Body of pancreas (tissue), 4 donors: ENCODE measurements at places on chromosomes 4 and X. TPM values are rescaled to one million over a fixed set of nuclear protein-coding genes. Genes with fewer than 3 reads are reported as not detected.

OCIAD1 gene
- total RNA-seq = 85.4 TPM

SHROOM3 gene
- total RNA-seq = 96.0 TPM

- DNase-seq = no peak
These were observed 12.7 kb downstream of the TMEM185A start for GRCh38 chrX:149618871-149619270.

- no peak for DNase-seq
These were observed 124.6 kb downstream of the DCHS2 start for GRCh38 chr4:154366956-154367355.

SLC2A9 gene
- 8.6 TPM for total RNA-seq

FAM199X gene
- 13.5 TPM for total RNA-seq

XK gene
- 9.6 TPM for total RNA-seq

DNA sequence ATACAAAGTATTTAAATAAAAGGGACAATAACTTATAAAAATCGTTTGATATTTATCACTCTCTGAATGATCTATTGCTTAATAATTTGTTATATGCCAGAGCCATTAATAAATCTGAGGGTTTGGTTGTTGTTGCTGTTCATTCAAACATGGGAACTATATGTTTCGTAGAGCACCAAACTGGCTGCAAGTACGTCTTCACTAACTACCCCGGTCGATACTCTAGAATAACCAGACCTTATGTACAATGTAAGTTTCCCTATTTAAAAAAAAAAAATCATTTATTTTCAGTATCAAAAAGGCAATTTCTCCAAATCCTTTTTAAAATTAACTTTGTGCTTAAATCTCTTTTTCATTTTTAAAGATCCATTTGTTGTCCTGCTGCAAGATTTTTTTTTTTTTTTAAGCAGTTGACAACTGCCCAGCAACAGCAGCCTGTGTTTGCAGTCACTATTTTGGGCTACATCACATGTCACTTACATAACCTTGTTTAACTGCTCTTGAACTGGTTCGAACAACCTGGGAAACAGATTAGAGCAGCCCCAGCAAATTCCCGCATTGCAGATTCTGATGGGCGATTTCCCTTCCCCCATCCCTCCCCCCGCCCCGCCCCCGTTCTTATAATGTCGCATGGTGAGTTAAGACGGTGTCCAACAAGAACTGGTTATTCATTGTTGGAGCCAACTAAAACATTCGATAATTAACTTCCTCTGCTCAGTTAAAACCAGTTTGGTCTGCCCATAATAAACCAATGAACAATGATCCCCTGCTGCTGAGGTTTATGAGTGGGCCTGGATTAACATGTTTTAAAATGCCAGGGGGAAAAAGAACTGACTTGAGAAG lies 238.9 kb downstream of the NR3C2 start:
- DNase-seq = peak; percentile 69

- no peak for DNase-seq
These were observed 20.2 kb upstream of the CHRNA9 start for GRCh38 chr4:40314951-40315350.

- no peak for DNase-seq
These were observed 167.4 kb downstream of the FBXO8 start for GRCh38 chr4:174116021-174116420.

- no peak for DNase-seq
These were observed 36.7 kb upstream of the FBXW7 start for GRCh38 chr4:152572417-152573086.

DNA sequence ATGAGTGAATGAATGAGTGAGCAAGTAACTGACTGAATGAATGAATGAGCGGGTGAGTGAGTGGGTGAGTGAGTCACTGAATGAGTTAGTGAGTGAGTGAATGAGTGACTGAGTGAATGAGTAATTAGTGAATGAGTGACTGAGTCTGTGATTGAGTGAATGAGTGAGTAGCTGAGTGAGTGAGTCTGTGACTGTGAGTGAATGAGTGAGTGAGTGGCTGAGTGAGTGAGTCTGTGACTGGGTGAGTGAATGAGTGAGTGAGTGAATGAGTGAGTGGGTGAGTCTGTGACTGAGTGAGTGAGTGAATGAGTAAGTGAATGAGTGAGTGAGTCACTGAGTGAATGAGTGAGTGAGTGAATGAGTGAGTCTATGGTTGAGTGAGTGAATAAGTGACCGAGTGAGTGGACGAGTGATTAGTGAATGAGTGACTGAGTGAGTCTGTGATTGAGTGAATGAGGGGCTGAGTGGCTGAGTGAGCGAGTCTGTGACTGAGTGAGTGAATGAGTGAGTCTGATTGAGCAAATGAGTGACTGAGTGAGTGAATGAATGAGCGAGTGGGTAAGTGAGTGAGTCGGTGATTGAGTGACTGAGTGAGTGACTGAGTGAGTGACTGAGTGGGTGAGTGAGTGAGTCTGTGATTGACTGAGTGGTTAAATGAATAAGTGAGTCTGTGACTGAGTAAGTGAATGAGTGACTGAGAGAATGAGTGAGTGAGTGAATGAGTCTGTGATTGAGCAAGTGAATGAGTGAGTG lies 223.0 kb upstream of the PSAPL1 start:
- DNase-seq = no peak

GRCh38 chr4:184506527-184507121 lies 32.3 kb upstream of the IRF2 start:
- no peak for DNase-seq

DNA sequence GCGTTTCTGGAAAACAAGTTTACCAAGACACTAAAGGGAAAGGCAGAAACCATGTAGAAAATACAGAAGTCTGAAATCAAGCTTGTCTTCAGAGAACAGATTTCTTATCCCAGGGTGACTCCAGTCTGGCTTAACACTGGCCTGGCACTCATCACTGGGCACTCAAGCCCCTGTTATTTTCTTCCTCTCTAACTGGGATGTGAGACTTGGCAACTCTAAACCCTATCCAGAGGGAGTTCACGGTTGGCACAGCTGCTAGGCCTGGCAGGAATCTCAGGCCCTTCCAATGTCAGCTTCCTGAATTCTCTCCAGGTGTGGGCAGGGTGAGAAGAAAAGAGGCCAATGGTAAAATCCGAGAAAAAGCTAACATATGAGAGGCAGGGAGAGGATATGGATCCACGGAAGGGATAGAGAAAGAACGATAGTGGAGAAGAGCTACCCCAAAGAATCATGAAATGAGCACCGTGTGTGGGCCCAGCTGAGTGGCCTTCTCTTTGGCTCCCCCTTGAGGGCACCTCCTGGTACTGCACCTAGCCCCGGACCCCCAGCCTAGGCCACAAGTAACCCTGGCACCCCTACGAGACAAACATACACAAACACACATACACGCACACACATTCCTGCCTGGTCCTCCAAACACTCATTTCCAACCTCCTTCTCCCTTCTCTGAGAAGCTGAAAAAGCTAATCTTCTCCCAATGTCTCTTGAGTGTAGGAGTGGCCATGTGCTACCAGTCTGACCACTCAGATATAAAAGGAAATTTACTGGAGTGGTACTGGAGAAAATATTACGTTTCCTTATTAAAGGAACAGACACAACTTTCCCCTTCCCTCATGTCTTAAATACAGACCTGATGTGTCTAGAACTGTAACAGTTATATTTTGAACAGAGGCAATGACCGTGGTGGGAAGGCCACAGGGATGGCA lies 16.6 kb upstream of the PTCHD1 start:
- DNase-seq = no peak
